ENCODE measurements at places on chromosomes 11 and 22. TPM values are rescaled to one million over a fixed set of nuclear protein-coding genes. Genes with fewer than 3 reads are reported as not detected.

DNAJC4 gene
- total RNA-seq, result 9.4 TPM

LRRN4CL gene
- 0.19 TPM for total RNA-seq

MIOX gene
- total RNA-seq, result not detected

TMPRSS6 gene
- total RNA-seq, result not detected

ANO9 gene
- total RNA-seq, result 0.33 TPM

TNNT3 gene
- total RNA-seq, result not detected

OSM gene
- not detected for total RNA-seq

IFT27 gene
- 18.0 TPM for total RNA-seq

Measured in vein endothelial cell (primary cell).